Testis (tissue), 5 donors: ENCODE measurements at places on chromosomes 2 and 18.

DNA sequence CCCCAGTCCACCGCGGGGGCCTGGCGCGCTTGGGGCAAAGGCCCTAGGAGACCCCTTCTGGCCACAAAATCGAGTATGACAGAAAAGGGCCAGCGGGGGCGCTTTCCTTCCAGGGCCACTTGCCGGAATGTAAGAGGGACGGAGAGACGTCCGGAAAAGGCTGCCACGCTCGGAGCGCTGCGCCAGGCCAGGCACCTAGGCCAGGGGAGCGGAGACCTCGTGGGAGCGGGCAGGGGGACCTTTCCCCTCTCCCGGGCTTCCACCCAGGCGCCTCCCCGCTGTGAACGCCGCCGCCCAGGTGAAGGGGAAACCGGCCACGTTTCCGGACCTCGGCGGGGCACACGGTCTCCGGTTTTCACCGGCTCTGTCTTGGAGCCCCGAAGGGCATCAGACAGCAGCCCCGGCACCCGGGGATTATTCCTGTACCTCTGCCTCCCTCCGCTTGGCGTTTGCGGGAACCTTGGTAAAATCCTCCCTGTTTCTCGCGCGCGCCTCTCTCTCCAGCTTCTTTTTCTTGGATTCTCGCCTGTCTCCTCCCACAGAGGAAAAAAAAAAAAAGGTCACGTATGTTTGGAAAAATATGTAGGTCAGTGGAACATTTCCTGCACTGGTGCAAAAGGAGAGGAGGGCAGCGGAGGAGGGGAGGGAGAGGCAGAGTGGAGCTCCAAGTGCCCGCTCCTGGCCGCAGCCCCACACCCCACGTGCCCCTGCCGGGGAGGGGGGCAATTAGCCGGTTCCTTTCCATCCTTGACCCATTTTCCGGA lies 1.2 kb upstream of the NPAS2 start:
- peak overlapping the region; percentile 71 for H3K27ac ChIP-seq
- peak; percentile 75 for DNase-seq
- no peaks in the 10 kb centered on the region for H3K36me3 ChIP-seq
- peaks cover 15% of the 10 kb centered on the region for H3K4me1 ChIP-seq

DNA sequence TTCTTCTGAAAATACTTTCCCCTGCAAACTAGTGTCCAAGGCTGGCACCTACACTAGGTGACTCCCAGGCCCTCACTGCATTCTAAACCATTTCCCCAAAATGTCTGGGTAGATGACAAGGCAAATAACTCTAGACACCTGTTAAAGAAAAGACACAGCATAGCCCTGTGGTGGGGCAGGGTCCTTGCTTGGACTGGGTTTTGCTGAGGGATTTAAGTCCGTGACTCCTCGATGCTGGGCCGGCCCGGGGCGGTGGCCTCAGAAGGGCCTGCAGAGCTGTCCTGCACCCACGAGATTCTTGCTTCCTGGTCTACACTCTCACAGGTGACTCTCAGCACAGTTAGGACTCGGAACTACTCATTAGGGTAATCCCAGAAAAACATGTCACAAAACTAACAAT lies 55.2 kb downstream of the MBP start:
- H3K4me3 ChIP-seq, result no peak overlapping the region
- no peaks in the 10 kb centered on the region for H3K27me3 ChIP-seq
- no peak for DNase-seq
- H3K4me1 ChIP-seq, result no peaks in the 10 kb centered on the region
- no peaks in the 10 kb centered on the region for H3K36me3 ChIP-seq

GRCh38 chr2:109676346-109676902 lies 62.3 kb downstream of the SOWAHC start:
- H3K27ac ChIP-seq, result no peak overlapping the region
- no peak for DNase-seq
- H3K4me1 ChIP-seq, result no peaks in the 10 kb centered on the region
- H3K36me3 ChIP-seq, result no peaks in the 10 kb centered on the region

- no peak overlapping the region for H3K27ac ChIP-seq
- H3K4me1 ChIP-seq, result no peaks in the 10 kb centered on the region
- H3K27me3 ChIP-seq, result no peaks in the 10 kb centered on the region
These were observed 8.9 kb downstream of the SULT1C2 start for GRCh38 chr2:108297436-108298141.

GRCh38 chr2:6354546-6354945 lies 511.2 kb downstream of the CMPK2 start:
- no peak overlapping the region for H3K4me3 ChIP-seq

DNA sequence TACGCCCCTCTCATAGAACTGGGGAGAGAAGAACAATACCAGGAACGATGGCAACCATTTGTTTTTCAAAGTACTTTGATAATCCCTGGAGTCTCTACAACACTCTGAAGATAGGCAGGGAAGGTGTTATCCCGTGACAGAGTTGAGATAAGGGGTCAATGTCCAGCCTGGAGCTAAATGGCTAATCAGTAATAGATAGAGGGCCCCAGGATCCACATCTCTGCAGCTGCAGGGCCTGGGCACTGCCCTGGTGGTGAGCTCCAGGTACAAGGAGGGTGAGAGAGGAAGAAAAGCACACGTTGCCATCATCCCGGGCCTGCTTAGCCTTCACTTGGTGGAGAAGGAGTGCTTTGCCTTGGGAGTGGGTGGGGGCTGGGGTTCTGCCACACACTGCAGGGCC lies 260.6 kb downstream of the PRKCE start:
- no peak for DNase-seq
- H3K4me3 ChIP-seq, result no peak overlapping the region
- H3K4me1 ChIP-seq, result no peaks in the 10 kb centered on the region
- no peak overlapping the region for H3K27ac ChIP-seq
- no peaks in the 10 kb centered on the region for H3K36me3 ChIP-seq

GRCh38 chr2:73920577-73921545 lies 5.8 kb upstream of the DGUOK start:
- no peaks in the 10 kb centered on the region for H3K36me3 ChIP-seq
- H3K4me1 ChIP-seq, result no peaks in the 10 kb centered on the region
- H3K4me3 ChIP-seq, result no peak overlapping the region
- H3K27ac ChIP-seq, result no peak overlapping the region
- H3K27me3 ChIP-seq, result no peaks in the 10 kb centered on the region

DNA sequence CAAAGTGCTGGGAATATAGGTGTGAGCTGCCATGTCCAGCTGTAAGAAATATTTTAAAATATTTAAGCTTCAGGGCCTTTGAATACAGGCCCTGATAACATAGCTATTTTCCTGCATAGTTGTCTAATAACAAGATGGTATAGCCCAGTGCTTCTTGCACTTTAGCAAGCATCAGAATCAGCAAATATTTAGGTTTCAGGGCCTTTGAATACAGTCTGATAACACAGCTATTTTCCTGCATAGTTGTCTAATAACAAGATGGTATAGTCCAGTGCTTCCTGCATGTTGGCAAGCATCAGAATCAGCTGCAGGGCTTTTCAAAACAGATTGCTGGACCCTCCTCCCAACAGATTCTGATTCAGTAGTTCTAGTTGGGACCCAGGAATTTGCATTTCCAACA lies 5.6 kb downstream of the GEMIN6 start:
- no peaks in the 10 kb centered on the region for H3K27me3 ChIP-seq
- no peak overlapping the region for H3K4me3 ChIP-seq
- DNase-seq, result no peak
- peaks cover 2% of the 10 kb centered on the region for H3K4me1 ChIP-seq
- H3K36me3 ChIP-seq, result no peaks in the 10 kb centered on the region
- H3K27ac ChIP-seq, result no peak overlapping the region

DNA sequence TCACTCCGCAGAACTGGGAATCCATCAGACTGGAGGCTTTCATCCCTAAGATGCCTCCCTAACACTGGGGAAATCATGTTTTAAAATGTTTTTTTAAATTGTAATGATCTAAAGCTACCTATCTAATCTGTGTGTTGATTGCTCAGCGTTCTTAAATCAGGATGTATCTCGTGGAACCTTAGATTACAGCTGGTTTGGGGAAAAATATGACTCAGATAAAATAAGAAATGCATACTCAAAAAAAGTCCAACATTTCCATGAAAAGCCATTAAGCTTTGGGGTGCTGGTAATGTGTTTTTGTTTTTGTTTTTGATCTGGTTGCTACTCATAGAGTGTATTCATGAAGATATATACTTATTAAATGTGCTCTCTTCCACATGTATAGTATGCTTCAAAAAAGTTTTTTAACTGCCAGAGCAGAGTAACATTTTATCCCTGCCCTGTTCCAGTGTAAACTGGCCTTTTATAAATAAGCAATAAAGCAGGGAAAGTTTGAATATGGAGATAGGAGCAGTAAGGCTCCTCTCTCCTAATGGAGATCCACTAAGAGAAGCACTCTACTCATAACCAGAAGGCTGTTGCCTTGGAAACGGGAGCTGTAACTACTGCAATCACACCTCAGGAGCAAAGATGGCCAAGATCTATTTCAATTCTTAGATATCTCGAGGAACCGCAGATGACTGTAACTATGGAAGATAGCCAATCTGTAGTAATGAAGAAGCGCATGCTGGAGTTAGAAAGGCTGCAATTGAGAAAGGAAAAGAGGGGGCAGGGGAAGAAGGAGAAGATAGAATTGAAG lies 41.6 kb downstream of the ANKRD44 start:
- H3K4me3 ChIP-seq, result no peak overlapping the region
- no peaks in the 10 kb centered on the region for H3K27me3 ChIP-seq
- H3K27ac ChIP-seq, result no peak overlapping the region
- H3K36me3 ChIP-seq, result no peaks in the 10 kb centered on the region
- DNase-seq, result no peak
- H3K4me1 ChIP-seq, result no peaks in the 10 kb centered on the region

GRCh38 chr2:10530607-10531239 lies 82.6 kb upstream of the ODC1 start:
- H3K27me3 ChIP-seq, result no peaks in the 10 kb centered on the region
- H3K27ac ChIP-seq, result no peak overlapping the region
- no peak overlapping the region for H3K4me3 ChIP-seq
- no peaks in the 10 kb centered on the region for H3K36me3 ChIP-seq
- no peak for DNase-seq

GRCh38 chr2:149129433-149129832 lies 90.9 kb downstream of the LYPD6B start:
- DNase-seq, result no peak
- H3K27ac ChIP-seq, result no peak overlapping the region
- H3K36me3 ChIP-seq, result no peaks in the 10 kb centered on the region
- no peaks in the 10 kb centered on the region for H3K4me1 ChIP-seq
- H3K27me3 ChIP-seq, result no peaks in the 10 kb centered on the region
- H3K4me3 ChIP-seq, result no peak overlapping the region

GRCh38 chr2:36568516-36569246 lies 29.3 kb downstream of the FEZ2 start:
- no peak overlapping the region for H3K4me3 ChIP-seq
- H3K27me3 ChIP-seq, result no peaks in the 10 kb centered on the region
- H3K27ac ChIP-seq, result peak overlapping the region; percentile 41
- no peaks in the 10 kb centered on the region for H3K36me3 ChIP-seq
- H3K4me1 ChIP-seq, result peaks cover 5% of the 10 kb centered on the region

- H3K4me3 ChIP-seq, result no peak overlapping the region
- H3K36me3 ChIP-seq, result no peaks in the 10 kb centered on the region
- no peaks in the 10 kb centered on the region for H3K27me3 ChIP-seq
These were observed 208.2 kb downstream of the PRKCE start for GRCh38 chr2:45859682-45860081.

DNA sequence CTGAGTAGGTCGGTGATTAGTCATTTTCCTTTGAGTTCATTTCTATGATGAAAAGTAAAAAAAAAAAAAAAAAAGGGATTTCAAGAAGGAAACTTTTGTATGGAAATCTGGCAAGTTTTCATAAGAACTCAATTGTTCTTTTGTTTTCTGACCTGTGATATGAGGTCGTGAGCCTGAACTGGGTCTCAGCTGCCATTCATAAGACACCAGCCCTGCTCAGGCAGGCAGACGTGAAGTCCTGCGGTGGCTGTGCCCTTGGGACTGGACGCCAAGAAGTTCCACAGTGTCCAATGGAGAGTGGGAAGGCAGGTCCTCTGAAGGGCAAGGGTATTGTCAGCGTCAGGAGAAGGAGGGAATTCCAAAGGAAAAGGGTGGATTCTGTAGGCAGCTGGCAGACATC lies 183.9 kb downstream of the NCK2 start:
- H3K4me1 ChIP-seq, result peaks cover 23% of the 10 kb centered on the region
- peak; percentile 92 for DNase-seq
- H3K27ac ChIP-seq, result peak overlapping the region; percentile 25

GRCh38 chr2:215277944-215278343 lies 33.9 kb upstream of the ATIC start:
- no peak for DNase-seq
- H3K36me3 ChIP-seq, result no peaks in the 10 kb centered on the region

DNA sequence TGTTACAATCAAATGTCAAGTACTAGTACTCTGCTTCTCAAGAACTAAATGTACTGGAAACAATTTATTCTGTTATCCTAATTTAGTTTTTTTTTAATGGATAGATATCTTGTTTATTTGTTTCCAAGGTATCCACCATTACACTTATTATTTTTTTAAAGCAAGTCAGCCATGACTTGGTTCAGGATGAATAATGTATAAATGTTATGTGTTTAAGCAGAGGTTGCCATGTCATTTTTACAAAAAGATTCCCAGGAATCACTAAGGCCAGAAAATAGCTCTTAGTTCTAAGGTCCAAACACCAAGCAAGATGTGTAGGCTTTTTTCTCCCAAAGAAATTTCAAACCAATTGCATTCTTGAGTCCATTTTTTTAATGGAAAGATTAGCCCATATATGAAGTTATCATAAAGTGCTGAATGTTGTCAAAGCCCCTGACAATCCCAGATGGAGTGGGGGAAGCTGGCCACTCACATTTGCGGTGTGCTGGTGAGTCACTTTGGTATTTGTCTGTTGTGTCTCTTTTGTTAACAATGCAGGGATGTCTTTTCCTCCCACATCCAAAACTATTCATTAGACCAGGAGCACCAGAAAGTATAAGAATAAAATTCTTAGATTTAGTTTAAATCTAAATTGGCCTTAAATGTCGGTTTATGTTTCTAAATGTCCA lies 158.9 kb downstream of the COL6A3 start:
- no peak overlapping the region for H3K27ac ChIP-seq
- DNase-seq, result no peak
- H3K36me3 ChIP-seq, result no peaks in the 10 kb centered on the region

GRCh38 chr2:108918156-108918874 lies 70.7 kb downstream of the EDAR start:
- no peak overlapping the region for H3K27ac ChIP-seq
- DNase-seq, result no peak
- H3K27me3 ChIP-seq, result no peaks in the 10 kb centered on the region
- H3K36me3 ChIP-seq, result no peaks in the 10 kb centered on the region

GRCh38 chr2:86623043-86623493 lies 597 bp downstream of the RNF103 start:
- peak overlapping the region; percentile 96 for H3K27ac ChIP-seq
- H3K4me1 ChIP-seq, result peaks cover 12% of the 10 kb centered on the region
- H3K36me3 ChIP-seq, result no peaks in the 10 kb centered on the region

DNA sequence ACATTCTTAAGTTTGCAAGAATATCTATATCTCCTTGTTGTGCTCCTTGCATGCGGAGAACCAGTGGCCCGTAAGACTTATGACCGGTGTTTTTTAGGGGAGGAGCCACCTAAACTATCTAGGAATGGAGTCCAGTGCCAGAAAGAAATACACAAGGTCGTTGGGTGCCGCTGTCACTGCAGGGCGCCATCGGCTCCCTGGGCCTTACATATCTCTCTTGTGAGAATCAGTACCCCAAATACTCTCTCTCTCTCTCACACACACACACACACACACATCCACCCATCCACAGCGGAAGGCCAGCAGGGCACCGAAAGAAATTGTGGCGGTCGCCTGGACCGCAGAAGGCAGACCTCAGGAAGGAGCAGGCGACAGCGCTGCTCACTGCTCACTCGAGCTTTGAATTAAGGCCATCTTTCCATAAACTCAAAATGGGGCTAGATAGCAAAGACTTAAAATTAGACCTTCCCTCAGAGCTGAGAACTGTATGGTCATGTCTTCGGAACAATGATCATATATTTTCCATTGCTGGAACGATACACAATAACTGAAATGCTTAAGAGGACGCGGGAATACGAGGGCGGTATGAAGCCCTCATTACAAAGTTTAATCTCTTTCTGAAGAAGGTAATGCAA lies 10.4 kb downstream of the NR4A2 start:
- H3K36me3 ChIP-seq, result no peaks in the 10 kb centered on the region
- peaks cover 16% of the 10 kb centered on the region for H3K4me1 ChIP-seq
- no peak for DNase-seq
